Left lung (tissue), 14 donors: ENCODE measurements at places on chromosomes 2 and 18. TPM values are rescaled to one million over a fixed set of nuclear protein-coding genes. Genes with fewer than 3 reads are reported as not detected.

Gene FAM237A
- total RNA-seq: not detected

Gene LRATD1
- total RNA-seq: 7.1 TPM

Gene DYSF
- total RNA-seq: 24.5 TPM

Gene PROC
- not detected for total RNA-seq

Gene POTEI
- total RNA-seq: not detected

Gene TUBA3E
- not detected for total RNA-seq

Gene METTL21A
- 18.1 TPM for total RNA-seq

Gene LAPTM4A
- total RNA-seq: 300 TPM

DNA sequence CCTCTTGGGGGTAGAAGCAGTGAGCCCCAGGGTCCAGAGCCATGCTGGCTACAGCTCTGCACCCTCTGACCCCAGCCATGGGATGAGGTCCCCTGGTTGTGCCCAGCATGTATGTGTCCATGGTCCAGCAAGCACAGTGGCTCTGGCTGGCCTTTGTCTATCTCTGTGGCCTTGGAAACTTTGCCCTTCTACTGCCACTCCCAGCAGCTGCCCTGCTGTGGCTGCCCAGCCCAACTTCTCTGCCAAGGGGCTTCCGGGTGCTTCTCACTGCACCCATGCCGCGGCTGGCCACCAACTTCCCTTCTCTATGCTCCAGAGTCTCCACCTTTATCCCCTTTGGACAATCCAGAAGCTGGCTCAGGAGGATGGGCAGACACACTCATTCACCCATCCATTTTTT lies 18.8 kb downstream of the TMEM185B start:
- no peak for DNase-seq

GRCh38 chr18:54872681-54873080 lies 44.4 kb downstream of the RAB27B start:
- DNase-seq: no peak

DNA sequence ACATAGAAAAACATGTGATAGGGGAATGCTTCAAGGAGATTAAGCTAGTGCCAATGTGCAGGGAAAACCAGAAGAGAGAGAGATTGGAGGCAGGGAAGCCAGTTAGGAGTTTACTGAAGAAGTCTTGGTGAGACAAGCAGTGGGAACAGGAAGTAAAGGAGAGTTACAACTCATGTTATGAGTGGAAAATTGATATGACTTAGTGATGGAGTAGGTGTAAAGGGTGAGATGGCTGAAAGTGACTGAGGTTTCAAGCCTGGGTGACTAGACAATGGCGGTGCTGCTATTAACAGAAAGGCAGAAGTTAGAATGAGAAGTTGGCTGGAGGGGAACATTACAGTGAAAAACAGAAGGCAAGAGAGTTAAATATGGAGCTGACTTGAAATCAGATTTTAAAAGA lies 16.5 kb downstream of the DOK1 start:
- DNase-seq: no peak

GRCh38 chr2:179701524-179702110 lies 159.8 kb downstream of the ZNF385B start:
- DNase-seq: no peak

GRCh38 chr2:149827585-149828126 lies 240.1 kb upstream of the MMADHC start:
- DNase-seq: no peak

GRCh38 chr2:72538486-72538885 lies 287.3 kb downstream of the EXOC6B start:
- DNase-seq: no peak

DNA sequence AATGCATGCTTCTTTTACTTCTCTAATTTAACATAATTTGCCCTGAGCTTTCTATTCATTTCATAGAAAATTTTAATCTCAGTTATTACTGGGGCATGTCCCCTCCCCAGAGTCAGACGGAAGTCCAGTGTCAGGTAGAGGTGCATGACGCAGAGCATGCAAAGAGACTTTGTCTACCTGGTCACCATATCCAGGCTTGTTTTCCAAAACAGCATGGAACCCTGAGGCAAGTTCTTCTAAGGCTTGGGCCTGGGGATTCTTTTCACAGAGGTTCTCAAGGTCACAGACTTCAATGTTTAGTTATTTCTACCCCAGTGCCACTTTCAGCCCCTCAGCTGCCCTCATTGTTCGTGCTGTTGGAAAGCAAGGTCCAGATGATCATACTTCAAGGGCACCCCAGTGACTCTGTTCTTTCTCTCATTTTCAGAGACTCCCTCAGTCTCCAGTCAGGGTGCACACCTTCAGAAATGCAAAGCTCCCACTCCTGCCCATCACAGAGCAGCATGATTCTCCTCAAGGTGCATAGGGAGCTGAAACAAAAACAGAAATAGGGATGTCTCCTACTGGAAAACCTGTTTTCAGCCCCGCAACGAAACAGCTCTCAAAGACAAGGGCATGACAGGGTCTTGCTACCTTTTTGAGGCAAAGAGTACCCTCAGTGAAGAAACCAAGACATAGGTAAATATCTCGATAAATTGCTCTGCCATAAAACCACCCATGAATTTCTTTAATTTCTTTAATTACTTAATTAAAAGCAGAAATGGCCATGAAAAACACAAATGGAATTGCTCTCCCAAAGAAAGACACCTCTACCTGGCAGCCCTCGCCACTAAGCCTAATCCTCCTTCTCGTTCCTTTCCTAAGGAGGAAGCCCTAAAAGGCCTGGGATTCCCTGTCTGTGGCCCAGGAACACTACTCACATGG lies 9.5 kb upstream of the EVA1A start:
- no peak for DNase-seq

- no peak for DNase-seq
Measured at GRCh38 chr2:36692121-36692520, 4.4 kb upstream of the VIT start.

- no peak for DNase-seq
Measured at GRCh38 chr2:119871725-119872124, 112.0 kb downstream of the PTPN4 start.

- DNase-seq: no peak
Measured at GRCh38 chr2:84880645-84881521, at the start of gene TRABD2A. Gene TRABD2A, minus strand, starts transcription at chr2:84881084. Its CDS starts 45 bp downstream, at chr2:84881039.

- no peak for DNase-seq
Measured at GRCh38 chr2:102001767-102002142, 10.0 kb downstream of the IL1R2 start.

GRCh38 chr2:72780477-72780876 lies 45.4 kb downstream of the EXOC6B start:
- DNase-seq: peak; percentile 68

GRCh38 chr2:101114815-101115214 lies 36.4 kb downstream of the TBC1D8 start:
- DNase-seq: no peak

DNA sequence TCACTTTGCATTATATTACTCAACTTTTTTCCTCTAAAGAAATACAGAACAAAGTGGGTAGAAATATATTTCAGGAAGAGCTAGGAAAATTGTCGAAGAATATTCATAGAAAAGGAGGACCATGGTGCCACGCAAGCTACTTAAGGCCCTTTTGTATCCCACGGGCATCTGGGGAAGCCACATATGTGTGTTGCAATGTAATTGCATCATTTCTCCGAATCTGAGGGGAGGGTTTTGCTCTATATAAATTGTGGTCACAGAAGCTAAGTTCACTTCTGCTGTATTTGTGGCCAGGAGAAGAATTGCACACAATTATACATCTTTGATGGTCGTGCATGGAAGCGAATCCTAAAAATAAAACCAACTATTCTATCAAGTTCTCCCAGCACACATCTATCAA lies 360.3 kb downstream of the IRS1 start:
- DNase-seq: no peak

GRCh38 chr2:158921599-158922408 lies 46.6 kb upstream of the TANC1 start:
- no peak for DNase-seq

DNA sequence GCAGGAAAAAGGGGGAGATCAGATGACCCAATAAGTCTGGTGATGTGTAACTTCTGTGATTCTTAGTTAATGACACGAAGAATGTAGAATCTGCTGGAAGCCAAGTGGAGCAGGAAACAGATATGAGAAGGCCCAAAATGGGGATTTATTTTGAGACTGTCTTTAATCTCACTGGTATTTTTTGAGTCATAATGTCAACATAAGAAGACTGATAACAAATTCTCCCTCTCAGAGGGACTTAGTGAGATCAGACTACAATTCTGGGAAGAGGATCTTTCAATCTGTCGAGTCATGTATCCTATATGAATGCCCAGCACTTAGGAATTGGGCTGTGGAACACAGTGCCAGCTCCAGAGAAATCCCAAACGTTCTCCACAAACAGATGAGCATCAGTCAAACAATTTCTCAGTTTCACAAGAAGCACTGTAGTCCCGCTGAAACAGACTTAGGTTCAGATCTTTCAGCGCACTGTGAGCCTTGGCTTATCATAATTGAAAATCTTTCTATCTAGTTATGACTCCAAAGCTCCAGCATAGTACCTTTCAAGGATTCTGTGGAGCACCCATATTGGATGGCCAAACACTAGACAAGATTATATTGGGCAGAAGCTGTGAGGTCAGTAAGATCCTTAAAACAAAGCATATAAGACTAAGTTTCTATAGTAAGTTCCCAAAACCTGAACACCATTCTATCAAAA lies 738.2 kb downstream of the LRP1B start:
- no peak for DNase-seq

DNA sequence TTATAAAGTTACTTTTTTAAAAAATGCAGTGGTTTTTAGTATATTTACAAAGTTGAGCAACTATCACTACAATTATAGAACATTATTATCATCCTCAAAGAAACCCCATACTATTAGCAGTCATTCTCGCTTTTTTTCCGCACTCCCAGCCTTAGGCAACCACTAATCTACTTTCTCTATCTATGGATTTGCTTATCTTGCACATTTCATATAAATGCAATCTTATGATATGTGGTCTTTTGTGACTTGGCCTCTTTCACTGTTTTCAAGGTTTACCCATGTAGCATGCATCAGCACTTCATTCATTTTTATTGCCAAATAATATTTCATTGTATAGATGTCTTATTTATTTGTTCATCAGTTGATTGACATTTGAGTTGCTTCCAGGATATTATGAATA lies 273.4 kb downstream of the AGPS start:
- DNase-seq: no peak

- DNase-seq: no peak
Measured at GRCh38 chr18:48217258-48218250, 191.6 kb downstream of the ZBTB7C start.

GRCh38 chr2:144998435-144998834 lies 478.5 kb upstream of the ZEB2 start:
- DNase-seq: no peak

GRCh38 chr2:66301022-66301766 lies 133.7 kb upstream of the MEIS1 start:
- peak; percentile 63 for DNase-seq

GRCh38 chr2:176291809-176292283 lies 22.6 kb downstream of the MTX2 start:
- no peak for DNase-seq

DNA sequence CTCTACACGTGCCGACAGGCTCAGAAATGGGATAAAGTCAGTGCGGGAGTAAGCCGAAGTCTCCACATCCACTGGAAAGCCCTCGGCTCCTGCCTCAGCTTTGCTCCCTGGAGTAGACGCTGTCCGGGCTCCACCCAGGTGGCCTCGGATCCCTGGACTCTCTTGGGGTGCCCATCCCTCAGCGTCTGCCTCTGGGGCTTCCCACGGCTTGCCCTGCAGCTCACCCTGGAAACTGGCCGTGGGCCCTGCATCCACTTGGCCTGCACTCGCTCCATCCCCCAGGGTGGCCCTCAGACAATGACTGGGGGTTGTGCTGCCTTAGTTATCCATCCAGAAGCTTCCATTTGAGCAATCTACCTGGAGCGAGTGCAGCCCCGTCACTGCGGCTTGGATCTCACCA lies 36.2 kb upstream of the TAF1B start:
- no peak for DNase-seq

DNA sequence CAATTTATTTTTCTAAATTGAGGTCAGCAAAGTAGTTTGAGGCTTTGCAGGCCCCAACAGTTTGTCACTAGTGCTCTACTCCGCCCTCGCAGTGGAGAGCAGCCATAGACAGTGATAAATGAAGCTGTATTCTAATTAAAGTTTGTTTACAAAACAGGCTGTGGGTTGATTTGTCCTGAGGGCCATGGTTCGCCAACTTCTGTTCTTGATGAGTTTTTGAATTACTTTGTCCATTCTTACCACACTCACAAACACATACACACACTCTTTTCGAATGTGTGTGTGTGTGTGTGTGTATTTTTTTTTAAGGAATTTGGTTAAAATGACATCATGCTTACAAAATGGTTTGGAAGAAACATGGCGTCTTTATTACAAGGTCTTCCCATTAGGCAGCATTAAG lies 68.6 kb downstream of the MTCL1 start:
- DNase-seq: no peak

GRCh38 chr18:59140302-59140885 lies 710 bp downstream of the SEC11C start:
- DNase-seq: no peak

DNA sequence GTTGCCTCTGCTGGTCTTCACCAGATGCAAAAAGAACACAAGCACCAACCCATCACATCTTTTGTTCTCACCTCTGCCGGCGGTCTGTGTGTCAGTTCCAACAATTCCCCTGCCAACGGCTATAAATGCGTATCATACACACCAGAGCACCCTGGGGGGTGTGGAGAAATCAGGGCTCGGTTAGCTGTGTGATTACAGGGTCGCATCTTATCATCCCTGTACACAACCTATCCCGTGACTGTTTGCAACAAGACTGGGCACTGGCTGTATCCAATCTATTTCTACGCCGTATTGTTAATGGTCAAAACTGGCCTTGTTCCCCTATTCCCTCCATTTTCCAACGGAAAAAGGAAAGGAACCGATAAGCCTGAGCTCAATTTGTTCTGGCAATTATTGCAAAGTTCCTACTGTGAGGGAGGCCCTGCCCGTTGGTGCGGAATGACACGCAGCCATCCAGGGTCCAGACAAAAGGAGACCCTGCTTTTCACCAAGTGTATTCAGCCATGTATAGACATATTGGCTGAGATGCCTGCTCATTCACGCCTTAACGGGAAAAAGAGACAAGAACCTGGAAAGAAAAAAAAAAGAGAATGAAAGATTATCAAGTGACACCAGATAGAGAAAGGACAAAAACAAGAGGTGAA lies 136.9 kb downstream of the CDH20 start:
- no peak for DNase-seq

GRCh38 chr2:217062768-217063167 lies 202.9 kb upstream of the TNP1 start:
- DNase-seq: no peak

- DNase-seq: no peak
Measured at GRCh38 chr2:241568726-241569125, 10.2 kb downstream of the BOK start.

- no peak for DNase-seq
Measured at GRCh38 chr2:40457837-40458236, 5.9 kb upstream of the SLC8A1 start.

GRCh38 chr18:12816451-12816850 lies 67.6 kb downstream of the PTPN2 start:
- no peak for DNase-seq

GRCh38 chr2:100875516-100876230 lies 55.7 kb downstream of the NPAS2 start:
- peak; percentile 77 for DNase-seq

- DNase-seq: no peak
Measured at GRCh38 chr18:59229701-59230443, 9.9 kb downstream of the GRP start.
